Heart left ventricle (tissue), 16 donors: ENCODE measurements at places on chromosomes 4 and X.

GRCh38 chrX:79139446-79139845, 5.0 kb upstream of the GPR174 start:
- DNase-seq = no peak

DNA sequence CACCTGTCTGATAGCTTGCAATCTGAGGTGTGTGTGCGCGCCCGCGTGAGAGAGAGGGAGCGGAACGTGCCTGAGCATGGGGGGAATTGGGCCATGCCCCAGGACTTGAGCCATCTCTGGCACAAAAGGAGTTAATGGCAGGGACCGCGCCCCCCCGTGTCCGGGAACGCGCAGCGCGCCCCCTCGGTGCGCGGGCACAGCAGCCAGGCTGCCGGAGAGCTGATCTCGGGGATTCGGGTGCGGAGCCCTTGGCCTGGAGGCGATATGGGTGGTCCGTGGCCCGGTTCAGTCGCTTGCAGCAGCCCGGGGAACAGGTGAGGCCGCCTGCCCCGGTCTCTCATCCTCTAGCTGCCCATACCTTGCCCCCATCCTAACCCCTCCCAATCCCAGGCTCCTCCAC, at the start of gene NLGN3:
NLGN3 (plus strand) TSS at position 191 of the 400 bp plus-strand sequence. CDS start 2,909 bp downstream, outside the sequence.
- no peak for DNase-seq

GRCh38 chr4:94537921-94538628, 86.3 kb downstream of the PDLIM5 start:
- no peak for DNase-seq

DNA sequence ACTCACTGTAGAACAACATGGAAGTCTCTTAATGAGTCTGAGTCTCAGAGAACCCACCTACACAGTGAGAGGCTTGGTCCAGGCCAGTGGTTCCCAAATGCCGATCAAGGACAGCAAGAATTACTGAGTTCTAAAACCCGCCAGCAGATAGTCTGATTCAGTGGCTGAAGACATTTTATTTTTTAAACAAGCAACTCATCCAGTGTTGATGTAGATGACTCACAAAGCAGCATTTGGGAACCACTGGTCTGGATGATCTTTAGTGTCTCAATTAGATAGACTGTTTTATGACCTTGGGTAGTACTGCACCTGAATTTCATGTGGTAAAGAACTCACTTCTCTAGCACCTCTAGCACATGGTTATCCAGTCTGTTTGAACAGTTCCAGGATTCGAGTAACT, 193.6 kb downstream of the FBXW7 start:
- no peak for DNase-seq

DNA sequence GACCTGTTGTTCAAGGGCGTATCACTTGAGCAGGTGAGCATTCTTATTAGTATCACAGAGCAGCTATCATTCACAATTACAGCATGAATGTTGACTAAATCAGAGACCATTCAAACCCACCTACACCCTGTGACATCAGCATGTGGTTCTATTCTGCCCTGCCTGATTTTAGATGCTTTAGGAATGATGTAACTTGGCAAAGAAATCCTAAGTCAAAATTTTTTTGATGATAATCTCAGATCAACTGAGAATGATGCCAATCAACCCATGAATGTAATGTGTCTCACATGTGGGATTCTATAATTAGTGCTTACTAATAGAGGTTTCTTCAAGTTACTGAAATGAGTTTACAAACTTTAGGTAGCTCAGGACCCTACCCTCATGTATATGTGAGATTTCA, 13.4 kb upstream of the CHIC2 start:
- DNase-seq = no peak

- DNase-seq = no peak
Observed at GRCh38 chrX:123184866-123185276, 793 bp downstream of the GRIA3 start.

DNA sequence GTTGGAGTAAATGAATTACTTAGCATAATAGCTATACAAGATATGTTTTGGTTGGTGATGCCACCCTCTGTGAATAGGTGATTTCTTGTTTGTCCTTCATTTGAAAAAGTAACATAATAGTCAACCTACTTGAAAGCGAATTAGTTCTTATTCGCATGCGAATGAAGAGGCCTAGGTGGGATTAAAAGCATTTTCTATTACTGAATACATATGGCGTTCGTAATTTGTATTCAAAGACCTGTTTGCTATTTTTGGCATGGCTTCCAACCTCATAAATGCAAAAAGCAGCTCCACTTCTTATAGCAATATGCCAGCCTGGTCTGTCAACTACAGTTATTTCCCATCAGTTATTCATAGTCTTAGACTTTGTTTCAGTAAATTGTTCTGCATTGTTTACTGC, 261.3 kb downstream of the TENM3 start:
- DNase-seq = no peak

- no peak for DNase-seq
Observed at GRCh38 chrX:3326681-3327080, 19.8 kb downstream of the MXRA5 start.

- DNase-seq = no peak
Observed at GRCh38 chr4:116539744-116540143, 545.6 kb downstream of the TRAM1L1 start.

GRCh38 chr4:5746829-5747737, 36.1 kb downstream of the EVC start:
- DNase-seq = no peak

DNA sequence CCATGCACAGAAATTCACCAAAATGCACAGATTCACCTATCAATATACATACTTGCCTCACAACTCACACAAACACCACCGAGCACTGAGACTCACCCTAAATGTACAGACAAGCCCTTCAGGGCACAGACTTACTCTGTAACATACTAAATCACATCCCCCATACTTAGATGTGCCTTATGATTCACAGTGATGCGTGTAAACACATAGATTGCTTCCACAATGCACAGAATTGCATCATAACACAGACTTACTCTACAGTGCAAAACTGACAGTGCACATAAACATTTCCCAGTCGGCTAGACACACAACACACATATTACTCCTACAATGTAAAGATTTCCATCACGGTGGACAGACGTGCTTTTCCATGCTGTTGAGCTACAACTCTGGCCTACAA, 6.2 kb downstream of the LINC00632 start:
- no peak for DNase-seq

DNA sequence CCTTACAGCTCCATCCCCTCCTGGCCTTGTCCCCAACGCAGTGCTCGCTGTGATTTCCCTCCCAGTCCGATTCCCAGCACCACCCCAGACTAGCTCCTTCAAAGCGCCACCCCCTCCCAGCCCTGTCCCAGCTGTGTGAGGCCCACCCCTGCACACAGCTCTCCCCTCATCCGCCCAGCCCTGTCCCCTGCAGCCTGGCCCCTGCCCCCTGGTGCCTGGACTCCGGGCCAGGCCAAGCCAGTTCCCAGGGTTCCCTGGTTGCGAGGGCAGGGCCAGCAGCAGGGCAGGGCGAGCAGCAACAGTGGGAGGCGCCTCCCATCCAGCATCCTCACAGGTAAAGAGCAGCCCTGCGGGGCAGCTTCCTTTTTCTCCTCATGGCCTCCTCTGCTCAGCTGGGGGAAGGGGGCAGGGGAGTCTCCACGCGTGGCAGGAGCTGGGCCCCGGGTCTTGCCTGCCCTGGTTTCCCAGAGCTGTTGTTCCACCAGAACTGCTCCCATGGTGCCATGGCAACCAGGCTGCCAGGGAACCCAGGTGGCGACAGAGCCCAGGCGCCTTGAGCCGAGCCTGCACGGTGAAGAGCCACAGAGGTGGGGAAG, 24.8 kb downstream of the IQSEC2 start:
- no peak for DNase-seq

DNA sequence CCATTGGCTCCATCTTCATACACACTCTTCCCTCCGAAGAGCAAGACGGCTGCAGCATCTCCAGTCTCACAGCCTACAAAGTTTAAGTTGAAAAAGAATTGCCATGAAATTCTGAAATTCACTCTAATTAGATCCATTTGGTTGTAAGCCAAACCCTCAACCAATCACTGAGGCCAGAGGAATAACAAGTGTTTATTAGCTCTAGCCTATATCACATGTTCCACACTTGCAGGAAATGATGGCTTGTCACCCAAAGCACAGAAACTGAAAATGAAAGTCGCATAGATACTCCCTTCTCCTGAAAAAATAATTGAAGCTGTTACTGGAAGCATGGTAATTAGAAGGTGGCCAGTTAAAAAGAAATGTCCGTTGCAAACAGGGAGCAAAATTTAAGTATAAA, 1071.8 kb downstream of the CCSER1 start:
- no peak for DNase-seq

DNA sequence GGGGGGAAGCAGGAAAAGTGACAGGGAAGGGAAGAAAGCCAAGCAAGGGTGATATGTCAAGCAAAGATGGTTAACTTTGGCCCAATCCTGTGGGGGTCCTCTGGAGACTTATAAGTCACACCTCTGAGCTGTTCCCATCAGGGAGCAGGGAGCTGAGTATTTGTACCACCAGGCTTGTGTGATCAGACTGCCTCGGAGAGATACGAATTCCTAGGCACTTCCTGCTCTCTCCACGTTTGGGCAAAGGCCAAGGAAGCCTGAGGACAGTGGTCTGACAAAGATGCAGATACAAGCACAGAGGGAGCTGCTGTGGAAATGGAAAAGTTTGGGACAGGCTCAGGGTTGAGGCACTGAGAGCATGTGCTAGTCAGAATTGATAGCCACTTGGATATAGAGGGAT, 10.4 kb upstream of the PPP3CA start:
- DNase-seq = no peak

GRCh38 chr4:73945140-73945539, 36.7 kb downstream of the PF4 start:
- no peak for DNase-seq

- DNase-seq = peak; percentile 83
Observed at GRCh38 chr4:151325111-151325948, at the start of gene SH3D19. Gene SH3D19, minus strand, starts transcription at chr4:151325605. Its CDS starts 253 bp downstream, at chr4:151325352.

- DNase-seq = no peak
Observed at GRCh38 chr4:26402458-26402857, 81.6 kb downstream of the RBPJ start.

GRCh38 chrX:151604931-151605330, 41.5 kb downstream of the PASD1 start:
- DNase-seq = no peak

DNA sequence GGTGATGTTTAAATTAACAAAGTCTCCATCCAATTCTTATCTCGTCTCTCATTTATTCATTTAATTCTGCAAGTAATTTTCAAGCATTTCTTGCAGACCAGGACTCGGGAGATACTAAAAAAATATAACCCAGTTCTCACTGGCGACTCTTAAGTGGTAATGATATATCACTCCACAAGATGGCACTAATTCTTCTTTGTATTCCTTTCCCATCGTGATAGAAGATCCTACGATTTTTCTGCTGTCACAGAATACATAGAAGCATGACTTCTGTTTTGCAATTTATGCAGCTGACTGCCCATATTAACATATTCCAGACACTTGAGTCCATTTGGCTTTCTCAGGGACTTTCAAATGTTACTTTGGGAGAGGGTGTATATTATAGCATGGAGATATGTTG, 64.0 kb upstream of the FGF13 start:
- DNase-seq = no peak

DNA sequence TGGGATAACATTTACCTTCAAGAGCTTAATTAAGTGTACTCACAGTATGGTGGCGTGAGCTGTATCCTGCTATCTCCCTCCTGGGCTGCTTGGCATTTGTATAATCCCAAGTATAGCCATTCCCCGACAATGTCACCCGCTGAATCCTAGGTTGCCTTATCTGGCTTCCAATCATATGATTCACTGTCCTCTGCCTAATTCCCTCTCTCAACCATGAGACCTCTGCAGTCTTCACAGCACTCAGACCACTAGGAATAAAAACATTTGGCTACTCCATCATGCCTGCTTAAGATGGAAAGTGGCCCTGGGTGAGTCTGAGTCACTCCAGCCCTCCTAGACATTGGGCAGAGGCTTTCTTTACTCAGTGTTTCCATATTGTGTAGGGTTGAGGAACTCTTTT, 28.9 kb upstream of the WDFY3 start:
- no peak for DNase-seq

- peak; percentile 11 for DNase-seq
Observed at GRCh38 chr4:87270144-87270543, 49.7 kb upstream of the KLHL8 start.

DNA sequence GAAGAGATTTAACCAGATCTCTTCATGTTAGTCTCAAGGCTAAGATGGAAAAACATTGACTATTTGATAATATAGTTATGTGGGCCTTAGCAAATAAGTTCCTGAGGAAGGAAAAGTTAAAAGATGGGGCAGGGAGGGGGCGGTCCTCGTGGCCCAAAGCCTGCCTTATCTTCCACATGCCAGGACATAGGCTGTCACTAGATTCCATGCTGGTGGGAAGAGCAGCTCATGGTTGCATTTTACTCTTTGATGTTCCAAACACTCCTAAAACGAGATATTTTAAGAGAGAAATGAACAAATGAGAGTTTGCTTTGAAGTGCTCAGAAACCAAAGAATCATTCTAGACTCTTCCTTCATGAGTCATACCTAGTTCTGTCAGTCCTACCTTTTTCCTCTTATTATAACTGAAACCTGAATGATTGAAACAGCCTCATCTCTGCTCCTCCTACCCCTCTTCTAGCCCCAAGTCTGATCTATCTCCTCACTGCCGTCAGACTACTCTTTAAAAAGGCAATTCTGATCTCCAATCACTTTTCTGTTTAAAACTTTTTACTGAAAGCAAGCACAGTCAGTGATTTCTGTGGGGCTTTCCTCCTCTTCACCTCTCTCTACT, 25.1 kb downstream of the RAB9B start:
- DNase-seq = no peak

GRCh38 chr4:169064296-169064695, 54.2 kb upstream of the CBR4 start:
- DNase-seq = no peak

DNA sequence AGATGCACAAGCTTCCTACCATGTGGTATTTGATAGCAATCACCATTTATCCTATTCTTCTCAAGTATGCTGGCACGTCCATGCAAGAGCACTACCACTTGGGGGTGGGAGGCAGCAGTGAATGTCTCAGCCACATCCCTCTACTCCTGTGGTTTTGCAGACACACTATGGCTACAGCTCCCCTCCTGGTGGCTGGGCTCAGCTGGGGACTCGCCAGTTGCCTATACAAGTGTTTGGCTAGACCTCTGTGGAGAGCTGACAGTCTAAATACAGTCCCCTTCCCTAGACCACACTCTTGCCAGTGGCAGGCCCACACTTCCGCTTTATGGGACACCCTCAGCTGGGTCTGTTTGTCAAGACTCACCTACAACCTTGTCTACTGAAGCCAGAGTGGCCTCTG, 53.2 kb downstream of the ADGRA3 start:
- no peak for DNase-seq

- DNase-seq = no peak
Observed at GRCh38 chr4:40788331-40788730, 38.6 kb downstream of the NSUN7 start.

DNA sequence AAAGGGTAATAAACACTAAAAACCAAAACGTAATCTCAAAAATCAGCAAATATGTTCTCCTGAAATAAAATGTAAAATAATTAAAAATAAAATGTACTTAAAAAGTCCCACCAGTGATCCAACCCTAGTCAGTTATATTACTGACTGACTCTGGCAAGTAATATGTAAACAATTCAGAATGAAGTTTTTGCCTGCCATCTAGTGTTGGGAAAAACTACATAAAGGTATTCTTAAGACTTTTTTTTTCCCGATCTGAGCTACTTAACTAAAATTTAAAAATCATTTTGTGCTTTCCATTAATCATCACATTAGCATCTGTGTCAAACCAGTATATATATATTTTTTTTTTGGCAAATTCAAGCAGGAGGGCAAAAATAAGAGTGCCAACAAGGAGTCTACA, 24.0 kb downstream of the RCHY1 start:
- DNase-seq = no peak

- no peak for DNase-seq
Observed at GRCh38 chr4:138037696-138038095, 204.5 kb downstream of the SLC7A11 start.

GRCh38 chr4:8419222-8420041, 21.1 kb downstream of the ACOX3 start:
- peak; percentile 38 for DNase-seq
